Posterior cingulate gyrus (tissue), 11 donors: ENCODE measurements at places on chromosomes 6 and 20.
A peak's percentile ranks its signal among the peaks of the same experiment; 100 is the strongest.

- DNase-seq: no peak
These were observed 163.6 kb downstream of the JARID2 start for GRCh38 chr6:15409301-15410125.

GRCh38 chr20:38674765-38675133, 49.5 kb upstream of the SLC32A1 start:
- DNase-seq: no peak

DNA sequence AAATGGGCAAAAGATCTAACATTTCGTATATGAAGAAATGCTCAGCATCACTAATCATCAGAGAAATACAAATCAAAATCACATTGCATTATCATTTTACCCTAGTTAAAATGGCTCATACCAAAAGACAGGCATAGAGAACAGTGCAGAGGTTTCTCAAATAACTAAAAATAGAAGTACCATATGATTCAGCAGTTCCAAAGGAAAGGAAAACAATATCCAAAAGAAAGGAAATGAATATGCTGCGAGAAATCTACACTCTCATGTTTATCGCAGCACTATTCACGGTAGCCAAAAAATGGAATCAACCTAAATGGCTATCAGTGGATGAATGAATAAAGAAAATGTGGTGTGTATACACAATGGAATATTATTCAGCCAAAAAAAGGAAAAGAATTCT, 63.5 kb downstream of the VTA1 start:
- DNase-seq: no peak

DNA sequence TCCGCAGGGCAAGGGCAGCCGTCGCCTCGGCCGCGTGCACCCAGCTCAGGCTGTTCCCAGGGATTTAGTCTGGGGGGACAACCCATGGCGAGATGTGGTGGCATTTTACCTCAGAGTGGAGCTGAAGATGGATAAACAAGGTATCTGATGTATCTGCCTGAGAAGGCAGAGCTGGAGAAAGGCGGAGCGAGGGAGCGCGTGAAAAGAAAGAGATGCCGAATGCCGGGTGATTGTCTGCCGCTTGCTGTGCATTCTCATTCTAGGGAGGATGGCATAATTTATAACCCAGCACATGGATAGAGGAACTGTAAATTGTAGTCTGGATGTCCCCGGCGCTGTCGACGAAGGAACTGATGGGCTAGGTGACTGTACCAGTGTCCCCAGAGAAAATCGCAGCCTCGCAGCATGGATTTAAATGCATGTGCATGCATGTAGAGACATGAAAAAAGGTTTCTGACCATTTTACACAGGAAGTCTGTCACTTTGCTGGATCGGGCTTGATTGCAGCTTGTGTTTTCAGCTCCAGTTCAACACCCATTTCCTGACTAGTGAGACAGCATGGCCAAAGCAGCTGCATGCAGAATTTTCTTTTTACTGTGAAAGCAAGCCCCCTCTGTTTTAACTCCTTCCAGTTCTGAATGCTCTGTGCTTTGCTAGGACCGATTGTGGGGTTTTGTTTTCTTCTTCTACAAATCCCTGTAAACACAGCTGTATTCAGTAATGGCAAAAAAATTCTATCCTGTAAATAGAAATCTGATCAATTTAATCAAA, 149.7 kb downstream of the PRL start:
- peak; percentile 87 for DNase-seq

DNA sequence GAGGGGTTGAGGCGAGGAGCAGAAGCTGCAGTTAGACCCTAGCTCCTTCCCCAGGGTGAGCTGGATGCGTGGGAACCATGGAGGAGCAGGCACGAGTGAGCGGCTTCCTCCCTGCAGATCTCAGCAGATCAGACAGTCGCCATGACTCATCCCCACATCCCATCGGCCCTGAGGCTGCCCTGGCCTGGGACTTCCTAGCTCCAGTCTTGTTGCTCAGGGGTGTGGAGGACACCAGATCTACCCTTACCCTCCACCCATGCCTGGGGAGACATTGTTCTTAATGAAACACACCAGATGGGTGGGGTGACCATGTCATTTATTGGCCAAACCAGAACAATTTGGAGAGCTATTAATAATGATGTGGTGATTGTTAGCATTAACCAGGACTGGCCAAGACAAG, 36.3 kb upstream of the TGM2 start:
- no peak for DNase-seq

- no peak for DNase-seq
These were observed 109.9 kb upstream of the ASF1A start for GRCh38 chr6:118783931-118784550.
